SK-N-MC (cell line): ENCODE measurements at places on chromosomes 16 and 17.

DNA sequence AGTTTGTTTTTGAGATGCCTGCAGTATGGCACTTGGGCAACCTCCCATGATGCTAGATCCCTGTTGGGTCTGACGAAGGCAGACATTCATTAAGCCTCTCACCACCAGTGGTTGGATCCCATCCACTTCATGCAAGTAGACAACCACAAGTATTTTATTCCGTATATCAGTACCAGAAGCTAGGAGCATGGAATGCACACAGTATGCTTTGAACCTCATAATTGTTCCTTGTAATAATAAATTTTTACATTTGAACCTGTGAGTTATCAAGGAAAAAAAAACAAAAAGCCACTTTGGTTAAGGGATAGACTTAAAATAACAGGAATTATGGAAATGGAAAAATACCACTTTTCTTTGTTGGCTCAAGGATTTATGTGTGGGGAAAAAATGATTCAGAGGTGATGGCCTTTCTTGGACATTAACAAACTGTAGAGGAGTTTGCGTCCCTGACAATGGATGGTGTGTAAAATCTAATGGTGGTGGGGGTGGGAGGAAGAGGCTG lies 107.1 kb upstream of the KCNJ16 start:
- DNase-seq = no peak

DNA sequence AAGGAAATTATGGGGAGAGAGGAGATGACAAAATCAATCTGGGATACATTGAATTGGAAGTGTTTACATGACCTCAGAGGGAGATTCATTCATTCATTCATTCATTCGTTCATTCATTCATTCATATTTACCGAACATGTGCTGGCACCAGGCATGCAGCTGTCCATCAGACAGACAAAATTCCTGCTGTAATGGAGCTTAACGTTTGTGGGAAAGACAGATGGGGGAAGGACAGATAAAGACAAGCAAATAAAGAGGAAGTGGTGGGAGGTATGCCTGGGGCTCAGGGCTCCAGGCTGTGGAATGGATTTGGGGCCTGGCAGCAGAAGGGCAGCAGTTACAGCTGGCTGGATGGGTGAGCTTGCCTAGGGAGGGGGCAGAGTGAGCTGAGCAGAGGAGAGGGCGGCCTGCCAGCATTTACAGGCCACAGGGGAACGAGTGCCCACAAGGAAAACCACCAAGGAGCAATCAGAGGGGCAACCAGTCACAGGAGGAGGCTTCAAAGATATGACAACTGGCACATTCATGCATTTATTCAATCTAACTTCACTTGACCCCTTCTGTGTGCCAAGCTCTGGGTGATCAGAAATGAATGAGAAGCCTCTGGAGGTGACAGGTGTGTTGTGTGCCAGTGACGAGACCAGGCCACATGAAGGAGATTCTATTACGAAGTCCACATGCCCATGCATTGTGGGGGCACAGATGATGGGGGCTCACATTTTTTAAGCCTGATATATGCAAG lies 48.5 kb downstream of the ARHGAP27 start:
- DNase-seq = no peak

- no peak for DNase-seq
Observed at GRCh38 chr16:85104147-85104546, 8.1 kb downstream of the CIBAR2 start.

DNA sequence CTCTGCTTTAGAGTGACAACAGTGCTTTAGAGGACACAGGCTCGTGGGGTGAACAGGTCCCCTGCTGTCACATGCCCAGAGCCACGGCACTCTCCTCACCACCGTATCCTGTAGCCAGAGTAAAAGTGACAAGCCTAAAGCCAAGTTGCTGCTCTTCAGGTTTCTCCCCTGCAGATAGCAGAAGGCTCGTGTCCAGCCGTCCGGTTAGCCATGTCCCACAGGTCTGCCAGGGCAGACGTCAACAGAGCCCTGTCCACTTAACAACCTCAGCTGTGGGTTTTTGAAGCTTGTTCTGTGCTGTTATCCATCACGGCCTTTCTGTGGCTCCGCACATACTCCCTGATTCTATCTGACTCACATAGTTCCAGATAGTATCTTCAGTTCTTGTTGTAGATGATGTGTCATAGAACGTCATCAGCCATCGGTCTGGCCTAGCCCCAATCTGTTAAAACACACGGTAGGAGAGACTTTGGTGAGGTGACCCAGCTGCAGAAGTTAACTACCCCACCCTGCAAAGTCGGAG lies 100.7 kb downstream of the SOCS1 start:
- DNase-seq = no peak

- no peak for DNase-seq
Observed at GRCh38 chr16:47574091-47575054, 113.2 kb downstream of the PHKB start.

DNA sequence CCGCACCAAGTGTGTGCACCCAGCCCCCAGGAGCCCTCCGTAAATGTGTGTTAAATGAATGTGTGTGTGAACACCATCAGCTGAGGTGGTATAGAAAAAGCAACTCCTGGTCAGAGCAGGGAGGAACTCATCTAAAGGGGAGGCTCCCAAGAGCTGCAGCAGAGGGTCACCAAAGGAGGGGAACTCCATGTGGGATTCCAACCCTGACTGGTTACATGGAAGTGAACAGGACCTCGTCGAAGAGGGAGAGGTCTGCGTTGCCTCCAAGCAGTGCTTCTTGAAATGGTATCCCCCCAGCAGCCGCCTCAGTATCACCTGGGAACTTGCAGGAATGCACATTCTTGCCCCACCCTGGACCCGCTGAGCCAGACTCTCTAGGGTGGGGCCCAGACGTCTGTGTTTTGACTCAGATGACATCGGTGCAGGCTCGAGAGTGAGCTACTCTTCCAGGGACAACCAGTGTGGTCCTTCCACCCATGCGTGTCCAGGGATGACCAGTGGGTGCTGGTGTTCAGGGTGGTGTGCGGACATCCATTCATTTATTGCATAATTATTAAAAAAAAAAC lies 30.8 kb downstream of the ADCY9 start:
- DNase-seq = no peak

DNA sequence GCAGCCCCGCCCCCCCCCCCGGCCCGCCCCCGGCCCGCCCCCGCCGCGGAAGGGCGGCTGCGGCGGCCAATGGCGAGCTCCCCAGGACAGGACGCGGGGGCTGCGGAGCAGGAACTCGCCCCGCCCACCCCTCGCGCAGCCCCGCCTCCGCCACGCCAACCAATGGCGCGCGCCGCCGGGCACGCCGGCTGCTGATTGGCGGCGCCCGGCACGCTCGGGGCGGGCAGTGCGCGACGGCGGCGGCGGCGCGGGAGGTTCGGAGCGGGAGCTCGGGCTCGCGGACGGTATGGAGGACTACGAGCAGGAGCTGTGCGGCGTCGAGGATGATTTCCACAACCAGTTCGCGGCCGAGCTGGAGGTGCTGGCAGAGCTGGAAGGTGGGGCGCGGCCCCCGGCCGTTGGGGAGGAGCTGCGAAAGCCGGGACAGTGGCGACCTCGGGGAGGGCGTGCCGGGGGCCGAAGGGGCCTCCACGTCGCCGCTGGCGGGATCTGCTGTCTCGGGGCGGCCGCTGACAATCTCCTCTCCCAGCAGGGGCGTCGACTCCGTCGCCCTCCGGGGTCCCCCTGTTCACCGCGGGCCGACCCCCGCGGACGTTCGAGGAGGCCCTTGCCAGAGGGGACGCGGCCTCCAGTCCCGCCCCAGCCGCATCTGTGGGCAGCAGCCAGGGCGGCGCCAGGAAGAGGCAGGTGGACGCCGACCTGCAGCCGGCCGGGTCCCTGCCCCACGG lies at the start of gene CHTF18:
CHTF18 (plus strand) TSS at position 222 of the 728 bp plus-strand sequence; CDS start at position 287, 65 bp downstream.
- DNase-seq = no peak

GRCh38 chr16:8751481-8752311 lies 45.7 kb downstream of the TMEM186 start:
- no peak for DNase-seq

GRCh38 chr17:51853857-51854256 lies 304.7 kb downstream of the CA10 start:
- no peak for DNase-seq

DNA sequence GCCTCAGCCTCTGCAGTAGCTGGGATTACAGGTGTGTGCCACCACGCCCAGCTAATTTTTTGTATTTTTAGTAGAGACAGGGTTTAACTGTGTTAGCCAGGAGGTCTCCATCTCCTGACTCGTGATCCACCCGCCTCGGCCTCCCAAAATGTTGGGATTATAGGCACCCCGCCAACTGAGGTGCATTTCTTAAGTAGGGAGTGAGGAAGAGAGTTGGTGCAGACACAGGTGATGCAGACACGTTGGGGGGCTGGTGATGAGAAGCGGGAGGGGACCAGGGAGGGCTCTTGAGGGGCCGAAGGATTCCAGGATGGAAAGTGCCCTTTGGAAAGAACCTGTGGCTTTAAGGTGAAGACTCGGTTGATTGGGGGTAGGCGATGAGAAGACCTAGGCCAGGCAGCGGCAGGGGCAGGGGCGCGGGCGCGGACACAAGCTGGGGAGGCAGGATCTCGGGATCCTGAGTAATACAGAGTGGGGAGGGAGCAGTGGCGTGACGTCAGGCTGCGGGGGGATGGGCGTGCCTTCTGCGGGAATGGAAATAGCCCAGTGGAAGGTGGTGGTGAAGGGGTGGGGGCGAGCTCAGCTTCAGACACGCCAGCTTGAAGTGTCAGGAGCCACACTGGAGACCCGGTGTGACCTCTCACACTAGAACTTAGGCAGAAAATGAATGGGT lies 2.5 kb upstream of the ATP6V0C start:
- no peak for DNase-seq

DNA sequence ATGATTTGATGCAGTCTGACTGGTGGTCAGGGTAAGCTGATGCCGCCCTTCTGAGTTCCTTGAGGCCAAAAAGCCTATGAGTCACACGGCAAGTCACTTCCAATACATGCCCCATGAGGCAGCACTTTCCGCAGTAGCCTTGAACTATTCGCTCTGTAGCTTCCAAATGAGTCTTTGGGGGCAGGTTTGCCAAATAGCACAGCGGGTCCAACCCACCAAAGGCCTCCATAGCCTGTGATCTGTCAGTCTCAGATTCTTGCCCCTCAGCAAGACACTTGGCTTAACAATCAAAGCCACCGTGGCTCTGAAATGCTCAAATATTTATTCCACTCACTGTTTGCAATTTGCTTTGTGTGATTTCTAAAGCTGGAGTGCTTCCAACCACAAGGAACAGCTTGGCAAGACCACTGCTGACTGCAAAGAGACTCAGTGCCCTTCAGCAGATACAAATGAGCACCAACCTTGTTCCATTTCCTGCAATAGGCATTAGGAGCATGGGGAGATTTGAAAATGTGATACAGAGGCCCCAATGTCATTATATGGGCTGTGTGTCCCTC lies 45.4 kb downstream of the CLEC19A start:
- DNase-seq = no peak

DNA sequence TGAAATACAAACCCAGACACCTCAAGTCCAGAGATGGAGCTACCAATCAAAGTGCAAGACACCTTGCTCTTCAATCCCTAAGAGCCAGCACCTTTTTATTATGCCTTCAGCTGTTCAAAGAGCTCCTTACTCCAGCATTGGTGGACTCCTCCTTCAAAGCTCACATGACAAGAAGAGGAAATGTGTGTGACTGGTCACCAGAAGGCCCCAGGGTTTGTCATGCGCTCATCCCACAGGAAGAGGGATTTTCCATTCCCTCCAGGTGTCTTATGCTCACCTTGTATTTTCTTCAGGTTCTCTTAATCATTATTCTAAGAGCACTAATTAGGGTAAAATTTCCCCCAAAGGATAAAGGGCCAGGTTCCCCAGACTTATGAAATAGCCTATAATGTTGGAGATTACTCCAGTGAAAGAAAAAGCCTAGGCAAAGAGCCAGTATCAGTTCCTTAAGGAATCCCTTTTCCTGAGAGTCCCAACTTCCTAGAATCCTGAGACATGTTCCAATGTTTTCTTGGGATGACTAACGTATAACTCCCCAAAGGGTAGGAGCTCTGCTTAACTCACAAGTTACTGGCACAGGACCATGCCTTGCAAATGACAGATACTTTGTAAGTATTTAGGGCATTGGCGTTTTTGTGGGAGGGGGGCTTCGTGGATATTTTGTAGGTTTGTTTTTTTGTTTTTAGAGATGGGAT lies 56.9 kb upstream of the SOX9 start:
- DNase-seq = no peak

DNA sequence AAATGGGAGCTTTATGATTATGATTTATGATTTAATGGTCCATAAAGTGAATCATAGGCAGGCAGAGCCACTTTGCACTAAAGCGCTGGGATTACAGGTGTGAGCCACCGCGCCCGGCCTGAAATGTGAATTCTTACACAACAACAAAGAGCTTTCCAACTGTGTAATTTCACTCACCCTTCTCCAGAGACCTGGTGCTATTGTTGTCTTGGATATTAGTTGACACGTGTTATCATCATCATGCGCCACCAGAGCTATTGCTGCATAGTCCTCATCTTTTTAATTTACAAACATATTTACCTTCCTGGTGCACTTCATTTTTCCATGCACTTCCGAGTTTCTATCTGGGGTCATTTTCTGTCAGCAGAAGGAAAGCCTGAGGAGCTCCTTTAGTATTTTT lies 4.8 kb upstream of the UTS2R start:
- no peak for DNase-seq

GRCh38 chr17:3959921-3960601 lies 4.2 kb downstream of the ATP2A3 start:
- no peak for DNase-seq

DNA sequence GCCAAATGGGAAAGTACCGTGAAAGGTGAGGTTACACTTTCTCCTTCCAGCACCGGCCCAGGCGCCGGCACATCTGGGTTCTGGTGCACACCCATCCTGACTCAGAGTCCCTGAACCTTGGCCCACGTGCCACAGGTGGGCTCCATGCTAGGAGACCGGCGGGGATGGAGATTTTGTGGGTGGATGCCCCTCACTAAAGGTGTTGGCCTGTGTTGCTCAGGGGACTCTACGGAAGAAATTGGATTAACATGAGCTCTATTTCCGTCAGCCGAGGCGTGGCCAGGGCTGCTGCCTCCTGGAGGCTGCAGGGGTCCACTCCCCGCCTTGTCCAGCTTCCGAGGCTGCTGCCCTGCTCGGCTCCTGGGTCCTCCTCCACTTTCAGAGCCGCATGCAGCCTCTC lies 30.8 kb downstream of the FBXO31 start:
- no peak for DNase-seq

GRCh38 chr16:22192261-22193062 lies 13.6 kb upstream of the EEF2K start:
- no peak for DNase-seq

GRCh38 chr16:27522173-27522707 lies 27.5 kb downstream of the GTF3C1 start:
- no peak for DNase-seq

DNA sequence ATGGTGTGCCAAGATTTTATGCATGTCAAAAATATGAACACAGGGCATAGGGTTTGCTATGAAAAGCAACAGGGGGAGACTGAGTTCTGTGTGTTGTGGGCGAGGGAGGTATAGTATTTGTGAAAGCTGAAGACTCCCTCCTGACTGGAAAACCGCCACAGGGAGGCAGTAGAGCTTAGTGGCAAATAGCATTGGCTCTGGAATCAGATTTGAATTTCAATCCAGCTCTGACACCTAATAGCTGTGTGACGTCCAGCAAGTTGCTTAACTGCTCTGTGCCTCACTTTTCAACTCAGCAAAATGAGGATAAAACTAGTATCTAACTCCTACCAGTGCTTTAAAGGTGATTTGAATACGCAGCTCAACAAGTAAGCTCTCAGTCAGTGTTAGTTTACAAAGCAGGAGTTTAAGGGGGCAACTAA lies 22.0 kb downstream of the KPNA2 start:
- DNase-seq = no peak
